ENCODE measurements at places on chromosomes 12 and 14. TPM values are rescaled to one million over a fixed set of nuclear protein-coding genes. Genes with fewer than 3 reads are reported as not detected.

GRCh38 chr14:88521818-88522217, 33.0 kb downstream of the PTPN21 start:
- H3K27ac ChIP-seq, result no peak overlapping the region
- DNase-seq, result no peak

DNAJC22 gene
- total RNA-seq, result not detected

CD163L1 gene
- not detected for total RNA-seq

GRCh38 chr12:44154128-44154527, 318.2 kb downstream of the TMEM117 start:
- no peaks in the 10 kb centered on the region for H3K4me1 ChIP-seq
- no peaks in the 10 kb centered on the region for H3K27me3 ChIP-seq
- H3K4me3 ChIP-seq, result no peak overlapping the region
- DNase-seq, result no peak
- no peaks in the 10 kb centered on the region for H3K36me3 ChIP-seq

CAPZA3 gene
- total RNA-seq, result not detected

MEG3 gene
- total RNA-seq, result 0.10 TPM

NCOR2 gene
- 112 TPM for total RNA-seq

DNA sequence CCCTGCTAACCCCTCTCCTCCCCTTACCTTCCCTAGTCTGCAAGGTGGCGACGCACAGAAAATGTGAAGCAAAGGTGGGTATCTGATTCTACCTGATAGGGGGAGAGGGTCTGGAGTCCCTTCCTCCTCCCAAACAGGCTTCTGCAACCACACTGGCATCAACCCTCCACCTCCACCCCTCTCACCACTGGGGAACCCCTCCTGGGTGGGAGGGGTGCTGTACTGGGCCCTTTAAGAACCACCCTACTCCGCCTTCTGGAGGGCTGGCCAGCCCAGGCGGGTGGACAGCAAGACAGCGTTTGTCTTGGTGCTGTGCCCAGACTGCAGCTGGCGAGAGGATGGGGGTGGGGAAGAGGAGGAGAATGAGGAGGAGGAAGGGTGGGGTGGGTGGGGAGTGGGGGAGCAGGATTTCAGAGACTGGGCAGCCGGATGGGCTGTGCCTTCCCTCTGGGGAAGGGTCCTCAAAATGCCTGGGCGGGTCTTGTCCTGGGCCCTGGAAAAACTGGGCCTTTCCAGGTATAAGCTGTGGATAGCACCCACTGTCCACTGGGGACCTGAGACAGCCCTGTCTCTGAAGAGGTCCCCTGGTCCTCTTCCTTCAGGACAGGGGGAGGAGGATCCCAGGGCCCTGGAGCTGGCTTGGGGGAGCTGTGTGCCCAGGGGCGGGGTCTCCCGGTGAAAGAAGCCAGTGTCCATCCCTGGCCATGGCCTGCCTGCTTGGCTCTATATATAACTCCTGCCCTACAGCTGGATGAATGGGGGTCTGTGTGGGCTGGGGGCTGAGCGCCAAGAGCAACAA, 2.8 kb downstream of the TNS2 start:
- no peak overlapping the region for H3K27ac ChIP-seq
- H3K4me1 ChIP-seq, result peaks cover 20% of the 10 kb centered on the region
- H3K27me3 ChIP-seq, result no peaks in the 10 kb centered on the region
- H3K4me3 ChIP-seq, result no peak overlapping the region

DNA sequence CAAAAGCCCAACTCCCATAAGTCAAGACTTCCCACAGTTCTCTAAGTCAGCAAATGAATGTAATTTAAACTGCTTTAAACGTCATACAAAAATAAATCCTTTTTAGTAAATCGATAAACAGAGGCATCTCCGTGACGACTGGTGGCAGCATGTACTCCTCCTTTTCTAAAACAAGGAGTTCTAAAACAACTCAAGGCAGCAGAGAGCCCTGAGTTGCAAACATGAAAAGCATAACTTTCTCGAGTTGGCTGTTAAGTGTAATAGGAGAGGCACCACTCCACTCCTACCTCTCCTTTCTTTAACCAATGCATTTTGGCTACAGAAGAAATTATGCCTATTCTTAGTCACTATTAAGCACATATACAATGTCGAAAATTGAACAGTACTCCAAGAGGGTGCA, 22.0 kb downstream of the LTBR start:
- H3K4me3 ChIP-seq, result no peak overlapping the region
- H3K36me3 ChIP-seq, result peaks cover 2% of the 10 kb centered on the region
- H3K27ac ChIP-seq, result no peak overlapping the region
- peaks cover 6% of the 10 kb centered on the region for H3K27me3 ChIP-seq

GRCh38 chr12:66693901-66694513, 15.1 kb upstream of the GRIP1 start:
- no peak for DNase-seq
- H3K36me3 ChIP-seq, result peaks cover 2% of the 10 kb centered on the region
- H3K4me3 ChIP-seq, result no peak overlapping the region
- no peak overlapping the region for H3K27ac ChIP-seq
- peaks cover 22% of the 10 kb centered on the region for H3K4me1 ChIP-seq
- H3K27me3 ChIP-seq, result no peaks in the 10 kb centered on the region

DNA sequence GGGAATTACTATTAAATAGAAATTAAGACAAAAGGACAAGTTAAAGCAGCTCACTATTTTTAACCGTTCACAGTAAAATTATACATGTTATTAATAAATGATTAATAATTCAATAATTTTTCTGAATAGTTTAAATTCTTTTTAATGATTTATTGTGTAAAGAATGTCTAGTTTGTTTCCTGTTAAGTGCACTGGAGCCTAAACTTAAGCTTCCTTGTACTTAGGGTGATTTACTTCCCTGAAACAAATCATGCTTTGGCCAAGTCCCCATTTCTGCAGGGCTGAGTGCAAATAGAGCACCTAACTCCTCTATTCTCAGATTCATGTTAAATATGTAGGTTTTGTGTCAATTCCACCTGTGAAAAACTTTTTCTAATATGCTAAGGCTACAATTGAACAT, 188.9 kb upstream of the PDZRN4 start:
- H3K27ac ChIP-seq, result no peak overlapping the region
- H3K27me3 ChIP-seq, result no peaks in the 10 kb centered on the region
- no peak for DNase-seq

Data from activated naive CD8-positive, alpha-beta T cell treated with anti-CD3 and anti-CD28 coated beads for 36 hours (primary cell).